Aorta (tissue), 5 donors: ENCODE measurements at places on chromosomes 16 and 17.

DNA sequence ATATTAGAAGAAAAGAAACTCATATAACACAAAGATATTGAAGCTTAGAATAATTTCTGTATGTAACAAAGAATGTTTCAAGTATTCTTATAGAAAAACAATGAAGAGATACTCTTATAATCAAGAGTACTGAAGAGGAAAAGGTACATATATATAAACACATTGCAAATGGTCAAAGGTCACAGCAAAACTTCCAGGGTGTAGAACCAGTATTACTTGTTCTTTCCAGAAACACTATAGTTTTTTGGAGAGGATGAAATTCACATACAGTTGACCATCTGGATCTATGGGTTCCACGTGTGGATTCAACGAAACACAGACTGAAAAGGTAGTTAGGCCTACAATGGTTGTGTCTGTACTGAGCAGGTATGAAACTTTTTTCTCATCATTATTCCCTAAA lies 22.6 kb downstream of the PRPSAP1 start:
- no peak for DNase-seq

GRCh38 chr16:68345958-68346635 lies 35.3 kb downstream of the PRMT7 start:
- DNase-seq = no peak

- DNase-seq = no peak
Observed at GRCh38 chr17:19247473-19247872, 10.3 kb downstream of the EPN2 start.

GRCh38 chr16:69440250-69440649 lies 15.8 kb downstream of the CYB5B start:
- DNase-seq = no peak

GRCh38 chr16:8929086-8929748 lies 34.5 kb downstream of the USP7 start:
- no peak for DNase-seq

DNA sequence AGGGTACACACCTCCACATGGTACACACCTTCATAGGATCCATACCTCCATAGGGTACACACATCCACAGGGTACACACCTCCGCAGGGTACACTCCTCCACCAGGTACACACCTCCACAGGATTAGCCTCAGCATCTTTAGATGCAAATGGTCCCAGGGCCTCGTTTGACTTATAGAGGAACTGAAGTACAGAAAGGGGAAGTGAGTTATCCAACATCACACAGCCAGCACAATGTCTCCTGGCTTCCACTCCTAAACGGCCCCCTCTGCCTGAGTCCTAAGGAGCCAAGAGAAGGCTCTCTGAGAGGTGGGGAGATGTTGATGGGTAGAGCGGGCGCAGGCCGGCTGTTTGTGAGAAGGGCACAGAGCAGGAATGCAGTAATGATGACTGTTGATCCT lies 12.0 kb downstream of the FOXN1 start:
- no peak for DNase-seq

DNA sequence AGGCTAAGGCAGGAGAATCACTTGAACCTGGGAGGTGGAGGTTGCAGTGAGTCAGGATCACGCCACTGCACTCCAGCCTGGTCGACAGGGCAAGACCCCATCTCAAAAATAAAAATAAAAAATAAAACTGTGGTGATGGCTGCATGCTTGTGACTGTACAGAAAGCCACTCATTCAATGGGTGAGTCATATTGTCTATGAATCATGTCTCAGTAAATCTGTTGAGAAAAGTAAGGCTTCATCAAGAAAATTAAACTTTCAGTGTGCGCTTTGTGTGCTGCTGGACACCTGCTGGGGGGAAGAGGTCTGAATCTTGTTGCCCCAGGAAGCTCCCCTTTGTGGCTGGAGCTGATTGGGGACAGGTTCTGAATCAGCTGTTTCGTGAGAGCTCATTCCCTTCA lies 11.3 kb downstream of the NUBP1 start:
- DNase-seq = peak; percentile 26

DNA sequence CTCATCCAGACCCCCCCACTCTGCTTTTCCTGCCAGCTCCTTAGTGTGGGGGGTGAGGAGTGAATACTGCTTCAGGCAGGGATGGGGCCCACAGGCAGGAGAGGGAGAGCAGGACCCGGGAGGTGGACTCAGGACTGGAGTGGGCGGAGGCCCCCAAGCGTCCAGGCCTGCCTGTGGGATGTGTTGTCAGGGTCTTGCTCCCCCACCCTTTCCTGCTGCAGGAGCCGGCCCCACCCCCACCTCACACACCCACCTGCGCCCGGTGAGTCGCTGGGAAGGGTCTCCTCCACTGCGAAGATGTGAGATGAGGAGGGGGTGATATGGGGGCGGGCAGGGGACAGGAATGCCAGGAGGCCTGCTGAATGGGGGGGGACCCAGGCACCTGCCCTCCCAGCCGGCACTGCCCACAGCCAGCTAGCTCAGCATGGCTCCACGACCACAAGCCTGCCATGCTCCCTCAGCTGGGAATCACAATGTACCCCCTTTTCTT lies 1.1 kb downstream of the FAM171A2 start:
- peak; percentile 36 for DNase-seq

- DNase-seq = no peak
Observed at GRCh38 chr16:4864728-4865127, 17.4 kb downstream of the UBN1 start.

- DNase-seq = no peak
Observed at GRCh38 chr16:53546988-53547391, 44.0 kb upstream of the AKTIP start.

- DNase-seq = no peak
Observed at GRCh38 chr17:16889088-16889465, 82.8 kb downstream of the TNFRSF13B start.

- no peak for DNase-seq
Observed at GRCh38 chr17:72926171-72926570, 166.3 kb downstream of the SLC39A11 start.

DNA sequence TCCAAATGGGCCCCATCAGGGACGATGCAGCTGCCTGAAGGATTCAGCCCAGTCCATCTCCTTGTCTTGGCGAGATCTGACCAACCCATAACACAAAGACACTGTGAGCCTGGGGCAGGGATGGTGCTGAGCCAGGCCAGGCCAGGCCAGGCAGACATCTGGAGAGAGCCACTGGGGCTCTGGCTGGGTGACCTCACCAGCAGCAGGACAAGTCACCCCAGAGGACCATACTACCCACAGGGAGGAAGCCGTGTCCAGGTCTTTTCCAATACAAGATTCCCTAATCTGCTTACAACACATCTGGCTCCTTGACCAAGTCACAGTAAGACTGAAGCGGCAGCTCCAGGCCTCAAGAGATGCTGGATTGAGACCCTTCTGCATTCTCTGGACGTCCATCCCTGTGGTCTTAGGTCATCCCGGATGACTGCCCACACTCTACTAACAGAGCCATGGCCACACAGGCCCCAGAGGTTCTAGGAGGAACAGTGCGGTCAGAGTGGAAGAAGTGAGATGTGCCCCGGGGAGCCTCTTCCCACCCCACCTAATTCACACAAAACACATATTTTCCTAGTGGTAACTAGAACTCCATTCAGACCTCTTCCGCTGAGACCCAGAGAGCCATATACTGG lies 81.8 kb upstream of the RCVRN start:
- no peak for DNase-seq

DNA sequence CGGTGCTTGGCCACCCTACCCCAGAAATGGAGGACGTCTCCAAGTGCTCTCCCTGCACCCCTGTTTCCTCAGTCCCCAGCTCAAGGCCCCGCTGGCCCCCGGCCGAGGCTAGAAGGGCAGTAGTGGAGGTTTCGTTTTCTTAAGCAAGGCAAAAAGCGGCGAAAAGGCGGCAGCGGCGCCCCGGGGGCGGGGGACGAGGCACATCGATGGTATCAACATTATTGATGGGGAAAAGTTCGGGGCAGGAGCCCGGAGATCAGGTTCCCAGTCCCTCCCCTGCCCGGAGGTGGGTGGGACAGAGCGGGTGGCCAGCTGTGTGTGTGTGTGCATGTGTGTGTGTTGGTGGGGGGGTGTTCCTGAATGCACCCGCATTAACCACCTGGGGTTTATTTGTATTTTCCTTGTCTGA lies 4.1 kb upstream of the SALL1 start:
- DNase-seq = no peak

- DNase-seq = no peak
Observed at GRCh38 chr16:85931596-85932402, 32.8 kb downstream of the IRF8 start.

DNA sequence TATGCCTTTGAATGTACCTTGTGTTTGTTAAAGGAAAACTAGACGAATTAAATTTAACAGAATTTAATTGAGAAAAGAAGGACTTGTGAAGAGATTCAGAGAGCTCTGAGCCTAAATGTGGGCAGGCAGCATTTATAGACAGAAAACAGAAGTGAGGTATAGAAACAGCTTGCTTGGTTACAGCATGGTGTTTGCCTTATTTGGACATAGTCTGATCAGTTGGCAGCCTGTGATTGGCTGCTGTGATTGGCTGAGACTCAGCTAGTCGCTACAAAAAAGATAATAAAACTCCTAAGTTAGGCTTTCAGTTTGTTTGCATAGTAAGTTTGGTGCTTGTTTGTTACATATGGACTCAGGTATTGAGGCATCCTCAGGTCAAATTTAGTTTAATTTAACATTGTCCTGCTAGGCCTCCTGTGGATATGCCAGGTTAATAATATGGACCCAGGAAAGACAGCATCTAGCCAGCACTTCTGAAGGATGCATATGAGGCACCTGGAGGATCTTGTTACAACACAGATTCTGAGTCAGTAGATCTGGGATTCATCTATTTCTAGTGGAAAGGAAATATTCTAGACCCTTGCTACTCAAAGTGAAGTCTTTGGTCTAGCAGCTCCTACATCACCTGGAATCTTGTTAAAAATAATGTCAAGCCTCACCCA lies 43.4 kb downstream of the SLFN5 start:
- DNase-seq = no peak

- DNase-seq = no peak
Observed at GRCh38 chr16:50765260-50765659, 23.4 kb downstream of the CYLD start.

- DNase-seq = no peak
Observed at GRCh38 chr16:56603589-56603988, 4.8 kb upstream of the MT2A start.

DNA sequence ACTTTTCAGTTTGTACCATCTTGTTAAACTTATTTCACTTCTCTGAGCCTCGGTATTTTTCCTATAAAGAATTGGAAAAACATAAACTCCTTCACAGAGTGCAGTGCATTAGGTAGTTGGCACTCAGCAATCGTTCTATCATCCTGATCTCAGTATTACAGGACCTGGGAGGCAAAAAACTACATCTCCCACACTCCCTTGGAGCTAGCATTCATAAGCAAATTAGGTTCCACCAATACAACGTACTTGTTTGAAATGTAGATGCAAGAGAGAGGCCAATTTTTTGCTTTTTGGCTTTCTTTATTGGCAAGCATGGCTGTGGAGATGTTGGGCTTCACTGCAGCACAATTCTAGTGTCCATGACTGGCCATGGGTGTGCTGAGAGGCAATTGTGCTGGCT lies 285.2 kb downstream of the CA10 start:
- no peak for DNase-seq

- no peak for DNase-seq
Observed at GRCh38 chr16:54055191-54055590, 231.4 kb downstream of the IRX3 start.

- no peak for DNase-seq
Observed at GRCh38 chr16:85480727-85481101, 132.4 kb upstream of the GSE1 start.

DNA sequence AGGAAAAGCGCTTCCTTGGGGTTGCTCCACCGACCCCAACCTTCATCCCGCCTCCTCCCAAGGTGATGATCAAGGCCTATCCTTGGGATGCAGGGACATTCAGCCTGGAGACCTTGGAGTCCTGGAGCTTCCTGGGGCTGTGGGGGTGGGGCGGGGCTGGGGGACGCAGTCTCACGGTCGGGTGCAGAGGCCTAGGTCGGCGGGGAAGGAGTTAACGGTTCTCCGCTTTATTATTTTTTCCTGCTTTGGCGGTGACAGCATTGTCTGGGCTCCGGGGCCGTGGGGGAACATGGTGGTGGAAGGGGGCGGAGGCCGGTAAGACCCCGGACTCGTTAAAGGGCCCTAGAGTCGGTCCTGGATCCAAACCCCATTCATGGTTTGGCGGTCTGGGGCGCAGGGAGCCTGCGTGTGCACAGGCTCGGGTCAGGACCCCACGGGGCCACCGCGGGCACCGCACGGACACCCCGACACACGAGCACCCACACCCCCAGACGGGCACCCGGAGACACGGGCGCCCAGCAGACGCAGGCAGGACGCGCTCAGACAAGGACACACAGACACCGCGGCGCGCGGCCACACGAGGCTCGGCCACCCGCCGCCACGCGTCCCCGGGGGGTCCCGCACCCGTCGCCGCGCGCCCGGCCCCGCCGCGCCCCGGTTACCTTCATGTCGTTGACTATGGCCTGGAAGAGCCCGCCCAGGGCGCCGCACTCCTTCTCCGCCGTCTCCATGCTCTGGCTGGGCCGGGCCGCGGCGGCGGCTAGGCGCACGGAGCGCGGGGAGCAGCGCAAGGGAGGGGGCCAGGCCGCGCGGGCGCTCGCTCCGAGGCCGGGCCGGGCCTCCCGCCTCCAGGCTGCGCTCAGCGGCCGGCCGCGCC lies 554 bp downstream of the MTSS2 start:
- DNase-seq = peak; percentile 80

GRCh38 chr16:54554581-54554980 lies 268.0 kb upstream of the IRX3 start:
- no peak for DNase-seq

DNA sequence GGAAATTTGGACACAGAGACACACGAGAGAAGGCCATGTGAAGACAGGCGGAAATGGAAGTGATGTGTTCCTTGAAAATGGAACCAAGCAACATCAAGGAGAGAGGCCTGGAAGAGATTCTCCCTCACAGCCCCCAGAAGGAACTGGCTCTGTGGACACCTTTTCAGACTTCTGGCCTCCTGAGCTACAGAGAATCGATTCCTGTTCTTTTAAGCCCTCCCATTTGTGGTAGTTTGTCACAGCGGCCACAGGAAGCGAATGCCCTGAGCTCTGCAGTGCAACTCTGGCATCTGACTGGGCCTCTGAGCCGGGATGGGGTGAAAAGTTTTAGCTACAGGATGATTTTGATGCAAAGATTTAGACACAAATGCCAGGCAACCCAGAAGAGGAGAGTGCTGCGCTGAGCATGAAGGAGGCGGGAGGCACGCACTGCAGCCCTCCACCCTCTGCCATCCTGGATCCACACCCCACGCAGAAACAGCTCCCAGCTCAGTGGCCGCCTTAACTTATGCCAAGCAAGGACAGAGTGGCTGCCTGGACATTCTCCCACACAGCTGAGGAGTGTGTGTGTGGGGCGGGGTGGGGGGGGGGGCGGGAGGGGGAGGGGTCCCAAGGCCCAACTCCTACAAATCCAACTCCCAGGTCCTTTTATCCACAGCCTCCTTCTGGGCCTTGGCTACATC lies 2.2 kb downstream of the TIMP2 start:
- no peak for DNase-seq
